ENCODE measurements at places on chromosomes 5 and 9.

DNA sequence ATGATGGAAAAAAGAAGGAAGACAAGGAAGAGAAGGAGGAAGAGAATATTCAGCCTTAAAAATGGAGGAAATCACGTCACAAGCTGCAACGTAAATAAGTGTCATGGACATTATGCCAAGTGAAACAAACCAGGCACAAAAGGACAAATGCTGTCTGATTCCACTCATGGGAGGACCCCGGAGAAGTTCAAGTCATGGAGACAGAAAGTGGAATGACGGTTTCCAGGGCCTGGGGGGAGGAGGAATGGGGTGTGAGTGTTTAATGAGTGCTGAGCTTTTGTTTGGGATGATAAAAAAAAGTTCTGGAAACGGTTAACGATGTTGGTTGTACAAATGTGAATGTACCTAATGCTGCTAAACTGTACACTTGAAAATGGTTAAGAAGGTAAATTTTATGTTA, 439.5 kb downstream of the GADD45G start:
- DNase-seq = no peak

- no peak for DNase-seq
Observed at GRCh38 chr5:76314643-76315042, 88.4 kb upstream of the IQGAP2 start.

GRCh38 chr5:2729189-2729588, 22.3 kb downstream of the IRX2 start:
- no peak for DNase-seq

DNA sequence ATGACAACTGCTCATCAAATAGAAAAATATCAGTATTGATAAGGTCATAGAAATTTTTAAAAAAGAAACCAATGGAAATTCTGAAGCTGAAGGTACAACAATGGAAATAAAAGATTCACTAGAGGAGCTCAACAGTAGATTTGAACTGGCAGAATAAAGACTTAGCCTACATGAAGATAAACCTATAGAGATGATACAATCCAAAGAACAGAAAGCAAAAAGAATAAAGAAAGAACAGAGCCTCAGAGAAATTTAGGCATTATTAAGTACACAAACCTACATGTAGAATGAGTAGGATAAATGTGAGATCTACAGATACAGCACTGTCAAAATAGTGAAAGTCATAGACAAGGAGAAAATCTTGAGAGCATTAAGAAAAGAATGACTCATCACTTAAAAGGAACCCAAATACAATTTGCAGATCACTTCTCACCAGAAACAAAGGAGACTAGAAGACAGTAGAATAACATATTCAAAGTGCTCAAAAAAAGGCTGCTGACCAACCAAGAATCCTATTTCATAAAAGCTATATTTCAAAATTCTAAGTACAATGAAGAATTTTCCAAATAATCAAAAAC, 47.8 kb upstream of the HTR4 start:
- DNase-seq = no peak

GRCh38 chr5:107408564-107408963, 262.2 kb downstream of the EFNA5 start:
- DNase-seq = no peak

DNA sequence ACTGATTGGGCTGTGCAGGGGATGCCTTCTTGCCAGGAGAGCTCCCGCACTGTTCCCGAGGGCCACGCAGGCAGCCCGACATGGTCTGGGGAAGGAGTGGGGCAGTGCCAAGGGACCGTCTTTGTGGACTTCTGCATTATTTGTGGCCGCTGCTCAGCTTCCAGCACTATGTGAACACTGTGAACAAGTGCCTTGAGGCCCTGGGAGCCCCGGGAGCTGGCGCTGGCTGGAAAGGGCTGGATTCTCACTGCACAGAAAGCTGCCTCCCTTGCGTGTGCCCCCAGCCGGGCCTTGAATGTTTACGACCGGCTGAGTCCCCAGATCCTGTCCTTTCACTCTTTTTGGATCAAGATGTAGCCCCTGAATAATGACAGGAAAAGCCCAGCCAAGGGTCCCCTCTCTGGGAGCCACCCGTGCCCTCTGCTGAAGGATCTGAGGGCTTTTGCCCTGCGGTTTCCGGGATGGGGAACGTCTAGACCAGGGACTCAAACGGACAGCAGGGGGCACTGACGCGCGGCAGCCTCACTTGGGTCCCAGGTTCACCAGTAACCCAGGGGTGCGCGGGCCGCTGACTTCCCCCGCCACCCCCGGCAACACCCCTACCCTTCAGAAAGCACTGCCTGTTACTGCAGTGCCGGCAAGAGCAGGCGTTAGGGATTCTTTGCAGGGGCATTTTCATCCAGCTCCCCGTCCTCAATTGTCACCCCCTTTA, 98.9 kb upstream of the FCN2 start:
- DNase-seq = no peak

DNA sequence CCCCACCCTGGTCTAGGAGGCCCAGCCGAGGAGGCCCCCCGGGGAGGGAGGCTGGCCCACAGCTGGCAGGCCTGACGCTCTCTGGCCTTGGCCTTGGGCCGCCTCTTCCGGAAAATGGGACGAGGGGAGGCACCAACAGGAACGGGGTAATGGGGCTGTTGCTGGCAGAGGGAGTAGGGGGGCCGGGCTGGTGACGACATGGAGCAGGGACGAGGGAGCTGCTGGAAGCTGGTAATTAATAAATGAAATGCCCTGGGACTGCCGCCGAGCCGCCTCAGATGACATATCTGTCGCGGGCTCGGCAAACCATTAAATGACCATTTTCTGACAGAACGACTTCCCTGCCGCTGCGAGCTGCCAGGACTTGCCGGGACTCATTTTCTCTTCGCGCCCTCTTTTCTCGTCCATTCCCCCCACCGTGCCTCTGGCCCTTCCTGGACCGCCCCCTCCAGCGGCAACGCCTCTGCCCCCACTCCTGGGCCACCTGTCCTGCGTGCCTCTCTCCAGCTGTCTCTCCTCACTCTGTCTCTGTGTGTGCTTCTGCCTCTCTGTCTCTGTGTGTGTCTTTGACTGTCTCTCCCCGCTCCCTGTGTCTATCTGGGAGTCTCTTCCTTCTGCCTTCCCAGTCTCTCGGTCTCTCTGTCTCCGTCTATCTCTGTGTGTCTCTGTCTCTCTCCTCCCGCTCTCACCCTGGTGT, 215.7 kb downstream of the PAX5 start:
- no peak for DNase-seq

DNA sequence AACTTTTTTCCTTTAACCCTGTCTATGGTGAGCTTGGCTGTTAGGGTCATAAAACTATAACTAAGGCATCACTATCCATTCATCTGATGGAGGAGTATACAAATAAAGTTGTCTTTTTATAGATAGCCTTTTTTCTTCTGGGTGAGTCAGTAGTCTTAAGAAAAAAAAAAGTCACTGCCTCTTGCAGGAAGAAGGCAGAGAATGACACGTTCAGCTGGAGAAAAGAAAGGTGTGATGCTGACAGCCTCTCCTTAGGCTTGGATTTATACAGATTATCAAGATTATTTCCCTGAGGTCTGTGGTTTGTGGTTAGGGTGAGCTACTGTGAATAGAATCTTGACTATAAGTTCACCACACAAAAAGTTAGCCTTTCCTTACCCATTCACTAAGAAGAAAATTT, 23.0 kb downstream of the EPB41L4B start:
- no peak for DNase-seq

GRCh38 chr5:123429221-123429954, 6.2 kb upstream of the CEP120 start:
- no peak for DNase-seq

DNA sequence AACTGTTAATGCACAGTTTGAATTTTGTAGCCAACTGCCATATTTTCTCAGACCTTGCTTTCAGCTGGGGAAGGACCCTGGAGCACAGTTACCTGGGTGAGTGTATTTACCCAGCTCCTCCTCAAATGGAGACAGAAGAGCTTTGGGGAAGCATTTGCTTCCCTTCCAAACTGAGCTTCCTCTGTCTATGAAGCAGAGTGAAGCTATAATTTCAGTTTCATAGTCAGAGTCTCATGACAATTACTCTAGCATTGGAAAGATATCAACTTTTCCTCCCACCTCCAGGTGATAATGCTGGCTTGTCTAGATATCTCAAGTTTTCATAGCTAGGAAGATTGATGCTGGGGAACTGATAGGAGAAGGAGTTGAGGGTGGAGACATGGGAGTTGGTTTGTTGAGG, 406.4 kb upstream of the CLINT1 start:
- DNase-seq = no peak

GRCh38 chr9:128913048-128913900, 7.5 kb upstream of the PHYHD1 start:
- no peak for DNase-seq

DNA sequence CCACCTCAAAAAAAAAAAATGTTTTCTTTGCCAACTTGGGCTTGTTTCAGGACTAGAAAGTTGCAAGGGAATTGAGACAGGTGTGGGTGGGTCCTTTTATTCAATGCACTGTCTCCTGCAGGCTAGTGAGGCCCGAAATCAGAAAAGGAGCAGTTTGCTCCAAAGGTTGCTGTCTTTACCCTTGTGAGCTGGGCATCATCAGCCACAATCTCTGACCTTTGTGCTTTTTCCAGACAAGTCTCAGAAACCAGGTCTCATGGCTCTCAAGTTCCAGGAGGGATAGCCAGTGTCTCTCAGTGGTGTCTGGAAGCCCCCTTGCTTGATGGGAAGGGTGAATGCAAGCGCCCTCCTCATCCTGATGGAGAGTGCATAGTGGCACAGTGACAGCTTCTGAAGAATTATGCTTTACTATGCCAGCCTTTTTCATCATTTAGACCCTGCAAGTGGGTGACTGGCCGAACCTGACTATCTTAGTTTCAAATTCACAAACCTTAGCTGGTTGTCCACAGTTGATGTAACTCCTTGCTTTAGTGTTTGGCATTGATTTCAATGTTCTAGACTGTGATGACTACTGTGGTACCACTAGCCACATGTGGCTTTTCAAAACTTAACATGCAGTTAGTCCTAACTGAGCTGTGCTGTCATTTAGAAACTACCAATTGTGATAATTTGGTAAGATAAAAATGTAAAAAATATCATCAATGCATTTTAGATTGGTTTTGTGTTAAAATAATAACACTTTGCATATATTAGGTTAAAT, 468.6 kb downstream of the GADD45G start:
- no peak for DNase-seq

DNA sequence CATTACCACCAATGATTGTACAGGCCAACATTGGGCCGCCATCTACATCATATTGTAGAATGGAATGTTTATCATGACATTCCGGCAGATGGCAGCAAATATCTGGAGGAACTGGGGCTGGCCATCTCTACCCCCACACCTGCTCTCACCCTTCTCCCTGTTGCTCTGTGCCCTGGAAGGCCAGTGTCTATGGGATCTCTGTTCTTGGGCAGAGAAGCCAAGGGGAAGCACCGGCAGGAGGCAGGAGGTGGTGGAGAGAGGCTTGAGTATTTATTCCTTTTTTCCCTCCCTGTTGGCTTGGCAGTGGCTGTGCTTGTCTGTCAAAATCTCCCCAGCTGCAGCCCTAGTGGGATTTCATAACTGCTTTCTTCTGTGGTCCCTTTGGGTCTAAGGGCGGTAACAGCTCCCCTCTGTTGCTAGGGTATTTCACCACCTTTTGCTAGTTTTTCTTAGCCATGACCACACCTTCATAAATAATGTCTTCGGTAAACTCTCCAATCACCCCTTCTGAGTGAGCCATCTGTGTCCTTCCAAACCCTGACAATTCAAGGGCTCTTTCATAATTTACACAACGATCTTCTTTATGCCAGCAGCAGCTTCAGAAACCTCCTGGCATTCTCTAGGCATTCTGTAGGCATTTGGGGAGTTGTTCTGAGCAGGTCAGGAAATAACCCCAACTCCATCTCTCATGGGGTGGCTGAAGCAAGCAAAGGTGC, 225.8 kb downstream of the MELK start:
- DNase-seq = peak; percentile 77

DNA sequence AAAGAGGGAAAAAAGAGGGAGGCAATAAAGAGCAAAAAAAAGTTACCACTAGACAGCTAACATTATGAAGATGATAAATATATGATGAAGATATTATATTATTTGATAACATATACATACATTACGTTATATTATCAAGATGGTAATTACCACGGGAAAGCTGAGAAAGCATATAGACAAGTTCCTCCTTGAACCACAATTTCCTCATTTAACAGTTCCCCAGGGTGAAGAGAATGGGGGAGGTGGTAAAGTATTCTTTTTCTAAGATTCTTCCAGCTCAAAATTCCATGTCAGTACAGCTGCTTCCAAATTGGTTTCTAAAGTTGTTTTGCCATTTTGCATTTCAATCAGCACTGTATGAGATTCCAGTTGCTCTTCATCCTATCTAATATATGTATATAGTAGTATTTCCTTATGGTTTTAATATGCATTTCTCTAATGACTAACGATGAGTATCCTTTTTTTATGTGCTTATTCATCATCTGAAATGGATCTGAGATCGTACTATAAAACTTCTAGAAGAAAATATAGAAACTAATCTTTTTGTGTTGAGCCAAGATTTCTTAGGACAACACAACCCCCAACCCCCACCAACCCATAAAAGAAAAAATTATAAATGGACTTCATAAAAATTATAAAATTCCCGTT, 49.5 kb upstream of the C9orf72 start:
- no peak for DNase-seq

- DNase-seq = no peak
Observed at GRCh38 chr5:89097103-89097502, 214.1 kb upstream of the MEF2C start.
